ENCODE measurements at places on chromosomes 2 and 18. TPM values are rescaled to one million over a fixed set of nuclear protein-coding genes. Genes with fewer than 3 reads are reported as not detected.

Gene TWIST2
- total RNA-seq, result 8.1 TPM

Gene DAW1
- not detected for total RNA-seq

Gene RTP5
- not detected for total RNA-seq

Gene MC4R
- 0.03 TPM for total RNA-seq

Gene SERPINB13
- not detected for total RNA-seq

Gene UGT1A5
- not detected for total RNA-seq

Gene ATP8B1
- 1.4 TPM for total RNA-seq

Gene MATN3
- 3.6 TPM for total RNA-seq

Gene WNT10A
- 0.33 TPM for total RNA-seq

Gene STON1
- total RNA-seq, result 9.0 TPM

Gene INHA
- 1.8 TPM for total RNA-seq

Gene IL1A
- 0.38 TPM for total RNA-seq

Gene CDH2
- total RNA-seq, result 106 TPM

Data from H7 (cell line).